Stimulated activated CD8-positive, alpha-beta memory T cell treated with anti-CD3 and anti-CD28 coated beads, Interleukin-4, amount 100 ng/mL, for 4 hours (primary cell): ENCODE measurements at places on chromosomes 1 and 21.

- no peak for DNase-seq
Observed at GRCh38 chr1:212401838-212402582, 12.7 kb downstream of the PACC1 start.

DNA sequence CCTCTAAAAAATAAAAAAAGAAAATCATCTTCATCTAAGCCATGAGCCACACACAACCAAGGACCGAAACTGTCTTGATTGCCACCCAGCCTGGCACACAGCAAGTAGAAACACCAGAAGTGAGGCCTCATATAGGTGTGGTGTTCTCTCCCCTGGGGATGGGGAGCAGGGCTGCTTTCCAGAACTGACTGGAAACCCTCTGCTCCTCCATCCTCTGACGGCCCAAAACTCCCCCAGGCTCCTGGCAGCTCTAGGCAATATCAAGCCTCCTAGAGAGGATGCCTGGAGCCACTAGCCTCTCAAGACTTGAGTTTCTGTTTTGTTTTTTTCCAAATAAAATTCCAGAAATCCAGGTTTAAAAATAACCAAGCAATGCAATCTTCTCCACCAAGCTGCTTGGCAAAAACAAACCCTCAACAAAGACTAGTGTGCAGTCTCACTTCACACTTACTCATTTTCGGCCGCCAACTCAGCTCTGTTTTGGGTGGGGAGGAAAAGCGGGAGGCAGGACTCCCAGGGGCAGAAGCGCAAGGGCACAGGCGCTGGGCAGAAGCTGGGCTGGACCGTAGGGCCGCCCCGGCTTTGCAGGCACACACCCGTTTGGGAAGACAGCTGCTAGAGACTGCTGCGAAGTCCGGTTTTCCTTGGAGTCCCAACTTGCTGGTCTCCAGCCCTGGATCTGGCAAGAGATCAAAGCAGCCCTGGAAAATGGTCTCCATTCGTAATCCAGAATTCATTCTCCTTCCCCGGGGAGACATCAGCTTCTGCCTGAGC lies 78.2 kb upstream of the CAPZB start:
- DNase-seq, result no peak

GRCh38 chr1:100575406-100575805 lies 37.5 kb downstream of the GPR88 start:
- no peak for DNase-seq

GRCh38 chr1:178694923-178695525 lies 30.0 kb upstream of the RALGPS2 start:
- no peak for DNase-seq

GRCh38 chr21:34598931-34599400 lies 15.9 kb downstream of the RCAN1 start:
- no peak for DNase-seq

DNA sequence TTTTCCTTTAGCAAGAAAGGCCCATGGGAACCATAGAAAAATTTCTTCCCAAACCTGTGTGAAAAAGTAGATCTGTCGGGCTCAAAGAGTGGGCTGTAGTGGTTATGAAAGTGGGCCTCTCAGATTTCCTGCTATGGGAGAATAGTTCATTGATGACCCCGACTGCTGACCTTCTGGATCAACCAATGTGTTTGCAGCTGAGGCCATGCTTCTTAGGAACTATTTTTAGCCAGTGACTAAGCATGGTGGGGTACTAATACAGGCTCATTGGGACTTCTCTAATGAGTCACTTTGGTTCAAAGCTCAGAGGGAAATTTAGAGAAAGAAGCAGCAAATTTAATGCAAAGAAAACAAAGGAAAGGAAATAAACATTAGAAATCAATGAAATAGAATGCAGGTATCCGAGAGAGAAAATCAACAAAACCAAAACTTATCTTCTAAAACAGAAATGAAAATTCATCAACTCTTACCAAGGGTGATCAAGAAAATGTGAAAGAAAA lies 12.6 kb upstream of the PSMA5 start:
- no peak for DNase-seq

- peak; percentile 46 for DNase-seq
Observed at GRCh38 chr1:155320661-155321617, at the start of gene RUSC1. RUSC1 (plus strand) TSS chr1:155320894; CDS start chr1:155321774, 880 bp downstream.

GRCh38 chr21:26956813-26957212 lies 10.1 kb downstream of the ADAMTS5 start:
- DNase-seq, result no peak

DNA sequence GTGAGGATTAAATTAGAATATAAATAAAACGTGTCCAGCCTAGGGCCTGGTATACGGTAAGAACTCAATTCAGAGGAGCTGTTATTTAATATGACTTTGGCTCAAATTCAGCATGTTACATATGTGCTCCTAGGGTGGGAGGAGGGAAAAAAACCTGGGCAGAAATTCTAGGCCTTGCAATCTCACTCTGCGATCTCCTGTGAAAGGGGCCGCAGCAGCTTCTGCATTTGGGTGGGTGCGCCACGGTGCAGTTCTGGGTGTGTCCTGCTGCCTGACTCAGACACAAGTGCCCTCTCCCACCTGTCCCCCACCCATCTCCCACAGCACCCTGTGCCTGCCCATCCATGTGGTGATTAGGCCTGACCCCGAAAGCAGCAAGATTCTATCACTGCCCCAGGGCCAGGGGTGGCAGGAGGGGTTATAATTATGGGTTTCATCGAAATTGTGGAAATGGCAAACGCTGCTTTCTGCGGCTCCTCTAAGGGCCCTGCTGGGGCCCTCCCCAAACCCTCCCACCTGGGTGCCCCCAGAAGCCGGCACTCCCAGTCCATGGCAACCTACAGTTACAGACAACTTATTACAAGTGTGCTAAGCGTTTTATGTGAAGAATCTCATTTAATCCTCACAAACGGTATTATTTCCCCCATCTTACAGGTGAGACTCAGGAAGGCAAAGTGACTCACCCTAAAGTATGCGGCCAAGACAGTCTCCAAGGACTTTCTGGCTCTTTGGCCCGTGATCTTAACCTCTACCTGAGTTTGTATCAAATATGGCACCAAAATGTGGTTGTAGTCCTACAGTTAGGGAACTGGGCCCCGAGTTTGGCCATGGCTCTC lies 25.5 kb upstream of the GRHL3 start:
- no peak for DNase-seq

- no peak for DNase-seq
Observed at GRCh38 chr1:114597949-114598348, 16.5 kb upstream of the BCAS2 start.

DNA sequence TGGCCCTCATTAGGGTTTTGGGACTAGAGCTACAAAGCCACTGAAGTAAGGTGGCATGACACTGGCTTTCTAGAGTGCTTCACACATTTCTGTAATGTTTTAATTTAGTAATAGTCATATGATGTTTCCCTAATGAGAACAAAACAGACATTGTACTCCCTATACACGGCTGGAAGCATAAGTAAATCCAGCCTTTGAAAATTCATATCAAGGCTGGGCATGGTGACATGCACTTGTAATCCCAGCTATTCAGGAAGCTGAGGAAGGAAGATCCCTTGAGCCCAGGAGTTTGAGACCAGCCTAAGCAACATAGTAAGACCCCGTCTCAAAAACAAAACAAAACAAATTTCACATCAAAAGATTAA lies 7.4 kb downstream of the USP48 start:
- no peak for DNase-seq

GRCh38 chr1:112317140-112317539 lies 78.9 kb upstream of the CTTNBP2NL start:
- no peak for DNase-seq

GRCh38 chr1:203744075-203744972 lies 20.7 kb upstream of the LAX1 start:
- no peak for DNase-seq

DNA sequence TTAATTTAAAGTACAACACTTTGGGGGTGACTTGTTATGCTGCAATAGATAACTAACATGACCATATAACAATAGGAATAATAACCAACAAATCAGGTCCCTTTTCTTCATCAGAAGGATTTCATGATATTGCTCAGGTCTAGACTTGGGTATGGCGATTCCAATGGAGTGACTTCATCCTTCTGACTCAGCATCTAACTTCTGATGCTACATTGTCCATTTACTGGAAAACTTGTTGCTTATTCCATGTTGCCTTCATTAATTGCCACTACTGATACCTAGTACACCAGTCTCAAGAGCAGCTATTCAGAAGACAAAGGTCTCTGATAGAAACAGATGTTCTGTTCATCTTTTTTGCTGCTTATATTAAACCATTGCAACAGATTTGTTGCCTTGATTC lies 324.3 kb downstream of the TGFB2 start:
- DNase-seq, result no peak

DNA sequence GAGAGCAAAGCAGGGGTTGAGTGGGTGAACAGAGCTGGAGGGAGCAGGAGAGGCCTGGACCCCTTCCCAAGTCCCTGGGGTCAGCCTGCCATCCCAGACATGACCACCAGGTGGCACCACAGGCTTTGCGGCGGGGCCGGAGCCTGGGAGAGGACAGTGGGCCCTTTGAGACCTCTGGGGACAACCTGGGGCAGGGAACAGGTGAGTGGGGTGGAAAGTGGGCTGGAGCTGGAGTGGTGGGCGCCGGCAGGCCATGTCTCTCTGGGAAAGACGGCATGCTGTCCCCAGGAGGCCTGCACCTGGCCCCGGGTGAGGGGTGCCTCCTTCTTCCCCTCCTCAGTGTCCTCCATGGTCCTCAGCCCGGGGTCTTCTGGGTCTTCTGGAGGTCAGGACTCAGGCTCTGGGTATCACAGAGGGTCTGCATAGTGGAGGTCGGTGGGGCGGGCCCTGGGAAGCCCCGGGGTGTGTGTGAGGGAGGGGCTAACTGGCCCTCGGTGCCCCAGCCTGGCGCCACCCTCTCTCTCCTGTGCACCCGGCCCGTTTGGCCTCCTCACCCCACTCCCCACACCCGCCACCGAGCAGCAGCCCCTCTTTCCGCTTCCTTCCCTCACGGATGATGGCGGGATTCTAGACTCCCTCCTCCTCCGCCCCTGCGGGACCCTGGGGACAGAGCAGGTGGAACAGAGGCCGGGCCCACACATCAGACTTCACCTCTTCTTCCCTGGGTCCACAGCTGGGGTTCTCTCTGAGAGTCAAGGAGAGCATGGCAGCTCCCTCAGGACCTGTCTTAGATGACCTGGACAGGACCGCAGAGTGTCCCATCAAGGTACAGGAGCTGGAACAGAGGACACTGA lies 28.5 kb upstream of the PKP1 start:
- peak; percentile 42 for DNase-seq

DNA sequence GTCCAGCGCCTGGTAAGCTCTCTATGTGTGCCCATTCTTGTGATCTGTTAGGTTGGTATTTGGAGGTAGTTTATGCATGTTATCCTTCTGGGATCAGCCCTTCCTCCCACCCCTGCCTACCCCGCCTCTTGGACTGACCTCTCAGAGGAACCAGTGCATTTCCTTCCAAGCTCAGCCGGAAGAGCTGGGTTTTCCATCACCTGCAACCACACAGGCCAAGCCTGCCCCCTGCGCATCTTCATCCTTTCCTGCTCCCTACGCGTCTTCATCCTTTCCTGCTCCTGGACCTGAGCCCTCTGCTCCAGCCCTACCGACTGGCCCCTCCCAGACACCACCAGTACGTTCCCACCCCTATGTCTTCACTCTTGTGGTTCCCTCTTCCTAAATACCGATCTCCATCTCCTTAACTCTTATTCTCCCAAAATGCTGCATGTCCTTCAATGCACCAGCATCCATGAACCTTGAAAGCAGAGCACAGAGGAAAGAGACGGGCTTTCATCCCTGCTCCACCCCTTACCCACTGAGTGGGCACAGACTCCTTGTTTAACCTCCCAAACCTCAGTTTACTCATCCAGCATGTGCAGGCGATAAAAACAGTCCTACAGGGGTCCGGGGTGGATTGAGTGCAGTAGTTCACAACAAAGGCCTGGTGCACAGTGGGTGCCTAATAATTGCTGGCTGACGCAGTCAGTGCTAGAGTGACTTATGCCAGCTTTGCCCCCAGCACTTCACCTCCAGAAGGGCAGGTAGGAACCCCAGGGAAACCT lies 526.3 kb downstream of the MATN1 start:
- DNase-seq, result no peak

DNA sequence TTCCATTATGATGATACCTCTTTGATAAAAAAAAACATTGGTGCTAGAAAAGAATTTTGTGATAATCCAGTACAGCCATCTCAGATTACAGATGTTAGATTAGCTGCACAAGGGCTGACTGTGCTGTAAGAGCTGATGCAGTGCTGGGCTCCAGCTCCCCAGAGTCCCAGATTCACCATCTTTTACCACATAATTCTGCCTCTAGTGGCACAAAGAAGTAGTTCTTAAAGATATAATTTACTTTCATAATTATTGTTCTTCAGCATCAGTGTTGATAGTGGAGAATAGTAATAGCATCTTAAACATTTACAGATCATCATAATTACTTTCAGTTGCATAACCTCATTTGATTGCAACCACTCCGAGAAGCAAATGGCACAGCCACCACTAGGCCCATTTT lies 262.1 kb downstream of the BRINP2 start:
- no peak for DNase-seq

DNA sequence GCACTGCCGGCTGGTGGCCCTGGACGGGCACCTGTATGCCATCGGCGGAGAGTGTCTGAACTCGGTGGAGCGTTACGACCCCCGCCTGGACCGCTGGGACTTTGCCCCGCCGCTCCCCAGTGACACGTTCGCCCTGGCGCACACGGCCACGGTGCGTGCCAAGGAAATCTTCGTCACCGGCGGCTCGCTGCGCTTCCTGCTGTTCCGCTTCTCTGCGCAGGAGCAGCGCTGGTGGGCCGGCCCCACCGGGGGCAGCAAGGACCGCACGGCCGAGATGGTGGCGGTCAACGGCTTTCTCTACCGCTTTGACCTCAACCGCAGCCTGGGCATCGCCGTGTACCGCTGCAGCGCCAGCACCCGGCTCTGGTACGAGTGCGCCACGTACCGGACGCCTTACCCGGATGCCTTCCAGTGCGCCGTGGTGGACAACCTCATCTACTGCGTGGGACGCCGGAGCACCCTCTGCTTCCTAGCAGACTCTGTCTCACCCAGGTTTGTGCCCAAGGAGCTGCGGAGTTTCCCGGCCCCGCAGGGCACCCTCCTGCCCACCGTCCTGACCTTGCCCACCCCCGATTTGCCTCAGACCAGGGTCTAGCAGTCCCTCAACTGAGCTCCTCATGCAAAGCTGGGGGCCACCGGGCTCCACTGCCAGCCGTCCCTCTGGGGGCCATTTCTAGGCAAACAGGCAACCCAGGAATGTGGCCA lies 2.1 kb downstream of the KLHDC7A start:
- DNase-seq, result no peak

- DNase-seq, result no peak
Observed at GRCh38 chr1:171717062-171717718, 24.7 kb downstream of the VAMP4 start.
